ENCODE measurements at places on chromosomes 16 and 17. TPM values are rescaled to one million over a fixed set of nuclear protein-coding genes. Genes with fewer than 3 reads are reported as not detected.
A peak's percentile ranks its signal among the peaks of the same experiment; 100 is the strongest.

DNA sequence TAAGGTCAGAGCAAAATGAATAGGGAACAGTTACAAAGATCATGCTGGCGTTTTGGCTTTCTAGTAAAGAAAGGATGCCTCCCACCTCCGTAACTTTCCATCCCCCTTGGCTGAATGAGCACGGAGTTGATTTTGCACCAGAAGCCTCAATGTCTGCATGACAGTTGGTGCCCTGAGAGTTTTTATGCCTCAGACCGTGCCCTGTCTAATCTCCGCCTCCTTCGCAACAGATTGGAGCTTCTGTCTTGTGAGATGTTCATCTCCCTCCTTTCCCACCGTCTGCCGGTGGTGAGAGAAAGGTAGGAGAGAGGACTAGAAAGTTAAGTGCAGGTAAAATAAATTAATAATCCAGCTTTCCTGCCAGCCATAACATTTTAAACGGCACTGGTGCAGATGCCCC, 1.9 kb downstream of the HS3ST4 start:
- no peak for DNase-seq
- no peaks in the 10 kb centered on the region for H3K4me1 ChIP-seq
- H3K36me3 ChIP-seq: no peaks in the 10 kb centered on the region
- H3K27me3 ChIP-seq: no peaks in the 10 kb centered on the region

DNA sequence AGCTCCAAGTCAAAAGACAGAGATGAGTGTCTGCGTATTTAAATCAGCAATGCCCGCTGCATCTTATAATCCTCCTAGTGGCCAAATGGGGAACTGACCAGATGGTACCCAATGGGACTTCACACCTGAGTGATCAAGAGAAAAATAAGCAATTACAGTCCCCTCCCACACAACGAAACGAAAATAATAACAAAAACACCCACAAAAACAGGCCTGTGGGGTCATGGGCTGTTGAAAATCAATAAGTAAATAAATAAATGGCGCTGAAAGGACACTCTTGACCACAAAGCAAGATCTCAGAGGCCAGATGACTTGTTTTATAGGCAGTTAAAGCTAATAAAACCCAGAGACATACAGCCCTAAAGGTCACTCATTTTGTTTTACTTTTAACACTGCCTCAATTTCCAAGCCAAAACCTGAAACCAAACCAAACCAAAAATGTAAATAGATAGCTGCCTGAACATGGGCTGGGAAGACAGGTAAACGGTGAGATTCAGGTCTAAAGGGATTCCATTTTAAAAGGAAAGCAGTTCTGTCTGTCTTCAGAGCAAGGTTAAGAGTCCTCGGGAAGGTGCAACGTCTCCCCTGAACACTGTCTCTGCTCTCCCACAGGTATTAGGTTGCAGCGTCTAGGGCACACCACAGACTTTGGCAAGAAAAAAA, 1.3 kb downstream of the ZNF821 start:
- H3K27me3 ChIP-seq: no peaks in the 10 kb centered on the region
- DNase-seq: peak; percentile 86
- H3K36me3 ChIP-seq: no peaks in the 10 kb centered on the region

DNA sequence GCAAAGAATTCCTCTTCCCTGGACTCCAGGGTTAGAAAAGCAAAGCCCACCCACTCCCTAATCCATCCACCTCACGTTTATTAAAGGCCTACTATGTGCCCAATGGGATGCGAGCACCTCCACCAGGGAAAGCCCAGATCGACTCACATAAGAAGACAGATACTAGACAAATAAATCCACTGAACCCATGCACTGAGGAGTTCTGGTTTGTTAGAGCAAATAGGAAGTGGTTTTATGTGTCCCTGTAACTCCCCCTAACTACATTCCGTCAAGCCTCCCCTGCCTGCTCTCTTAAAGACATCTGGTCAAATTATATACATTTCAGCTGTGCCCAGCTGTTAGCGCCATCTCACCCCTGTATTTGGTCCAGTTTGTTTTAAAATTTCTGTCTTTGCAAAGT, 218.5 kb upstream of the RPL38 start:
- no peak for DNase-seq
- no peak overlapping the region for H3K27ac ChIP-seq
- H3K4me1 ChIP-seq: no peaks in the 10 kb centered on the region
- no peaks in the 10 kb centered on the region for H3K36me3 ChIP-seq

DNA sequence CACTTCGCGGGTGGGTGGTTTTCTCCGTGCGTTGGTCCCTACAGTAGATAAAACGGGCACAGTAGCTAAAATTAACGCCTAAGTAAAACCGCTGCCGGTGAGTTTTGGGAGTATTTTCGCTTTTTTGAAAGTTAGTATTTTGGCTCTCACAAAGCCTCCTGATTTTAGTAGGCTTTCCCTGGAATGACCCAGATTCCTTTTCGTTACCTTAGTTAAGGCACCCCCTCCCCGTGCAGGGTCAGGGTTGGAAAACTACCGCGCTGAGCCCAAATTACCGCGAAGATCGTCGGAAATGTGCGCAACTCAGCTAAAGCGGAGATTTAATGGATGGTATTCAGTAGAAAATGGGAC, 28.3 kb upstream of the ST6GALNAC1 start:
- peaks cover 20% of the 10 kb centered on the region for H3K4me1 ChIP-seq
- peak overlapping the region; percentile 94 for H3K27ac ChIP-seq
- H3K36me3 ChIP-seq: no peaks in the 10 kb centered on the region
- H3K4me3 ChIP-seq: peak overlapping the region; percentile 58
- no peaks in the 10 kb centered on the region for H3K27me3 ChIP-seq
- no peak for DNase-seq

- no peaks in the 10 kb centered on the region for H3K4me1 ChIP-seq
- no peak overlapping the region for H3K27ac ChIP-seq
- no peak overlapping the region for H3K4me3 ChIP-seq
- no peaks in the 10 kb centered on the region for H3K36me3 ChIP-seq
These were observed 14.8 kb downstream of the COX6A2 start for GRCh38 chr16:31413381-31413780.

DNA sequence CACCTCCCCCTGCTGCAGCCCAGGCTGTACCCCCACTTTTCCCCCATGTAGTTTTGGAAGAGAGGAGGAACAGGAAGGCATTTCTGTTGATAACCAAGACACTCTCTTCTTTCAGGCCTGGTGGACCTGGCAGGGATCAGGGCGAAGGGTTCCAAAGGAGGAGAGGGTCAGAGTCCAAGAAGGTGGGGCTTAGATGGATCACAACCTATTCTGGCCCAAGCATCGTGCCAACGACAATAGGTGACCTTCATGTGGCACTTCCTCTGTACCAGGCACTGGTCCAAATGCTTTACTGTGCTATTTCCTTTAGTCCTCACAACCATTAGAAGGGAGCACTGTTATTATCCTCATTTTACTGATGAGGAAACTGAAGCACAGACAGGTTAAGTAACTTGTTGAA, 84.3 kb downstream of the TMEM132E start:
- no peaks in the 10 kb centered on the region for H3K4me1 ChIP-seq
- DNase-seq: no peak

GRCh38 chr17:35460354-35460851, 11.8 kb upstream of the SLFN13 start:
- no peak overlapping the region for H3K27ac ChIP-seq
- H3K27me3 ChIP-seq: no peaks in the 10 kb centered on the region
- DNase-seq: peak; percentile 86
- H3K4me1 ChIP-seq: no peaks in the 10 kb centered on the region
- H3K4me3 ChIP-seq: peak overlapping the region; percentile 34
- no peaks in the 10 kb centered on the region for H3K36me3 ChIP-seq

SLC6A2 gene
- total RNA-seq: not detected

ATP2A3 gene
- total RNA-seq: 8.0 TPM
